ENCODE measurements at places on chromosomes 6 and 20.

DNA sequence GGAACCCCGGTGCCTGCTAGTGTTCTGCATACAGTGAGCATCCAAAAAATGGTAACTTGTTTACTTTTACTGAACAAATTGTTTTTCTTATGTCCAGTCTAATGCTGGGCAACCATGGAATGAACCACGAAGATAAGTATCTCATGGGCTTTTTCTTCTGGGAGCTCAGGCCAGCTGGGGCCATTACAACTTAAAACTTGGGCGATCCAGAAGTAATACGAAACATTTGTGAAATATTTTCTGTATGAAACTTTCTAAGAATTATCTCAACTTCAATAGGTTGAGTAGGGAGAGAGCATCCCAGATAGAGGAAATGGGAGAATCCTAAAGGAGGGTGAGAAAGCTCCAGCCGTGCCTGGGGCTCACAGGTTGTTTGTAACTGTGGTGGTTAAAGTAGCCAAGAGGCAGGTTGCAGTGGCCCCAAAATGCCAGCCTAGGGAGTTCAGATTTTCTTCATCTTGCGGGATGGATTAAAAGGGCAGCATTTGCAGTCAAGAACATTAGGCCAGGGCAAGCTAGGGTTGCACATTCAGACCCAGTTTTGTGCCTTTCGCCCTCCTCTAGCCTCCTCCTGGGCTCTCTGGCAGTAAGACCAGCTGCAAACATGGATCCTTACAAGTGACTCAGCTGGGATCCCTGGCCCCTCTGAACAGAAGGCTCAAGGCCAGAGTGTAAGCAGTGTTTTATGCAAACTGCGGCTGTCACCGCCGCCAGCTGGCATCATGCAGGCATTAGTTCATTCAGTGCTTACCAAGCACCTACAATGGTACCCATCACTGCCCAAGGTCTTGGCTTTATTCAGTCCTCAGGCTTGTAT, 41.5 kb downstream of the ELMO2 start:
- DNase-seq = no peak

GRCh38 chr6:166671434-166672081, 44.5 kb upstream of the RPS6KA2 start:
- DNase-seq = no peak

GRCh38 chr6:138979365-138979764, 8.7 kb downstream of the REPS1 start:
- no peak for DNase-seq

DNA sequence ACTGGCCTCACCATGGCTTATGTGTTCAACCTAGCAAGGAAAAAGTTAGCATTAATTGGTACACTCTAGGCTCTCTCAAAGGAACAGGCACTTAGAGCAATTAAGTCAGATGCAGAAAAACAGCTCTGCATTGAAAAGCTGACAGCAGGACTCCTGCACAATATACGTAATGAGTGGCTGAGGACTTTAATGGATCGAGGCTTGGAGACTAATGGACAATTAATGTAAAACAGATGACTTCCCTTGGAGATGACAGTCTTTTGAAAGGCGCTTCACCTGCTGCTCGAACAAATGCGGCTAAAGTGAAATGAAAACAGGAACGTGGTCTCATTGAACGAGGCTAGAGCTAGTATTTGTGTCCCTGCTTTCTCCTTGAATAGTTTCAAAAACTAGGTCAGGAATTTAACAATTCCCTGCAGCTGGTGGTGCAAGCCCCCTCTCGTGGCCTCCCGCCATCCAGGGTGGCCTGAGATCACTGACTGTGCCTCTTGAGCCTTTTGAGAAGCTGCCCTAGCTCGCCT, 137.1 kb downstream of the ELOVL4 start:
- peak; percentile 64 for DNase-seq

GRCh38 chr20:63782521-63782971, 43.0 kb downstream of the SLC2A4RG start:
- DNase-seq = no peak

DNA sequence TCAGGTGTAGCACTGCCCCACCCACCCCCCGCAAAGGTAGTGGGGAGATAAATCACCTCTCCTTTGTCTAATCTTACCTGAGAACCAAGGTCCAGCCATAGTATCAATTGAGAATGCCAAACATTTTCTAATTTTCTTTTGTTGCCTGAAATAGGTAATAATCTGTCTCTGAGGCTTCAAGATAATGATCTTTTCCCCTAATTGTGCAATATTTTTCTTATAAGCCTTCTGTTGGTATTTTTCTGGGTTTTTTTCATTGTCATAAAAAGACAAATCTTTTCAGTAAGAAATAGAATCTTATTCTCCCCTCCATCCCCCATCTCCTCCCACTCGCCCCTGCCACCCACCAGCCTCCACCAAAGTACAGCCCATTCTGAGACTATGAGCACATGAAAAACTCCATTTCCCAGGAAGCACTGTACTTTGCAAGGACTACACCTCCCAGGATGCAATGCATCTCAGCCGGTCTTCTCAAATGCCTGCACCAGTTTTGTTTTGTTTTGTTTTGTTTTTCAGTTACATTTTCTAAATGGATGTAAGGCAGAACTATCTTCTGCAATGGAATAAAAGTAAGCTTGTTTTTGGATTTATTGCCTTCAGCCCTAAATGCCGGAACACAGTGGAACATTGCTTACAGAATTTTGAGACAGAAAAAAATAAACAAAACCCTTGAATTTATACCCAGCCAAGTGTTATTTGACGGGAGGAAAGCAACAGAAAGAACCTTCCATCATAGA, 268.0 kb downstream of the TFAP2A start:
- peak; percentile 54 for DNase-seq

DNA sequence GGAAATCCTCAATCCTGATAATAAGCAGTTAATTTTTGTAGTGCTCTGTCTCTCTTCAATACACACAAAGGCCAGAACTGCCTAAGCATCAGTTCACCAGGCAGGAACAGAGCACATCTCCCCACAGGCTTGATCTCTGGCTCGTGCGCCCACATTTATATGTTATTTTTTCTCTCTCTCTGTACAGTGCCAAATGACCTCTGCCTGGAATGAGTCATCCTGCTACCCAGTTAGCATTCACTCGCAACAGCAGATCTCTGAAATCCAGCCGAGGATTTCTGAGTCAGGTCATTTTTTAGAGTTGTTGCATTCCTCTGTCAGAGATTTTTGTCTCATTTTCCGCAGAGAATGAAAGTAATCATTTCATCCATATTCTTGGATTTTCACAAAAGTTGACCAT, 107.1 kb downstream of the COL12A1 start:
- DNase-seq = no peak

GRCh38 chr20:38670786-38671185, 53.5 kb upstream of the SLC32A1 start:
- DNase-seq = no peak

GRCh38 chr6:137157601-137158000, 15.8 kb downstream of the IL22RA2 start:
- DNase-seq = no peak

DNA sequence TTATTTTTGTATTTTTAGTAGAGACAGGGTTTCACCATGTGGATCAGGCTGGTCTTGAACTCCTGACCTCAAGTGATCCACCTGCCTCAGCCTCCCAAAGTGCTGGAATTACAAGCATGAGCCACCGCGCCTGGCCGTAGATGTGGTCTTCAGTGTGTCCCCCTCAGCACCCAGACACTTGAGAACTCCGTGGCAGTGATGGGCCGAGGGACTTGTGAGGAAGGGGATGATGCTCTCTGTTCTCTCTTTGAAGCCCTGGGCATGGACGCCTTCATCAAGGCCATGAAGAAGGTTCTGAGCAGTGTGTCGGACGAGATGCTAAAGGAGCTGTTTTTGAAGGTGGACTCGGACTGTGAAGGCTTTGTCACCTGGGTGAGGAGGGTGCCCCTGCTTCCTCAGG, 16.9 kb downstream of the EFCAB8 start:
- no peak for DNase-seq

DNA sequence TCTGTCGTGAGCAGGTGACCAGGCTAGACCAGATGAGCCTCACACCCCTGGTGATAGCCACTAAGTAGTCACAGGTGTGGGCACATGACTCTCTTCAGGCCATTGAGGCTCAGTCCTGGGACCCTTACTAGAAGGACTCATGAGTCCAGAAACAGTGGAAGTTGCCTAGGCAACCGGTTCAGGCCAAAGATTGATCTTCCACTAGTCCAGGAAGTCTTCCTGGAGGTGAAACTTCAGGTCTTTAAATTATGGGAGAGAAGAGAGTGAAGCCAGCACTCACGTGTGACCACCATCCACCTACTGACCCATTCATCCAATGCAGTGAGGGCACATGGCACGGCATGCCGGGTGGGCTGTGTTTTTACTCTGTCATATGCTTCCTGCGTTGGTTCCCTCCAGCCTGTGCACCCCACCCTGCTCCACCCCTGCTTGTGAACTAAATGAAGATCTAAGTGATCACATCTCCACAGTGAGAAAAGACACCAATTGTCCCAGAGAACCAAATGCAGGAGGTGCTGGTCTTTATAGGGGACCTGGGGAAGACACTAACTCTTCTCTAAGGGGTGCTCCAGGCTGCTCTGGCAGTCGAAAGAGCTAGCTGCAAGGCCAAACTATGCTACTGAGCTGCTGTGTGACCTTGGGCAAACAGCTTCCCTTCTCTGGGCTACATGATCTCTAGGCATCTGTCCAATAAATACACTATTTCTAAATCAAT, 12.5 kb upstream of the STX16 start:
- DNase-seq = no peak

- no peak for DNase-seq
Observed at GRCh38 chr6:44631968-44632367, 244.5 kb downstream of the CDC5L start.

- DNase-seq = peak; percentile 51
Observed at GRCh38 chr6:79713701-79714322, 82.7 kb downstream of the SH3BGRL2 start.

GRCh38 chr6:26122402-26122792, 35.2 kb downstream of the HFE start:
- no peak for DNase-seq

DNA sequence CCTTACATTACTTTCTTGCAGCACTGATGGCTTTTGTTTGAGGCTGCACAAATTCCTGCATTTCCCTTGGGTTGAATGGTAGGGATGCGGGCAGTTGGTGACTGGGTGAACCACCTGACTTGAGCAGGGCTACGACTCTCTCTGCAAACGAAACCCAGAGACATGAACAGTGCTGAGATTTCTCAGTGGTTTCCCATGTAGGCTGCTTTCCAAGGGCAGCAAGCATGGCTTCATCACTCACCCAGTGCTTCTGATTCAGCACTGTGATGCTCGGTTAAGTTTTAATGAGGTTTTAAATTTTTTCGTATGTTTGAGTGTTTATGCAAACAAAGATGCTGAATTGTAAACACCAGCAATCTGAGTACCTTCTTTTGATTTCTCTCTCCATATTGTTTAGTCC, 127.2 kb downstream of the MTHFD1L start:
- no peak for DNase-seq

DNA sequence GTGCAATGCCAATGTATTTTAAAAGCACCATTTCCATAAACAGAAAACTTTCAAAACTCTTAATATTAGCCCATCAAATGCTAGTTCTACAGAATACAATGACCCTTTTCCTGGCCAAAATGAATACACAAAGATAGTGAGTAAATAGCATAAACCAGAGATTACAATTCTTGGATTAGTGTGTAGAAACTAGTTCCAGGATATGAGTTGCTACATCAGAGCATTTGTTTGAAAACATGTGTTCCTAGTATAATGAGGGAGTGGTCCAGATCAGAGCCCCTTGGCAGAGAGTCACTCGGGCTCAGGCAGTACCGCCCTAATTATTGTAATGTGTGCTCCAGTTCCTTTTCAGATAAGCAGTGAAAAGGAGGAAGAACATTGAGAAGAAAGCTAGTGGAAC, 63.7 kb upstream of the COL21A1 start:
- no peak for DNase-seq

GRCh38 chr6:151068761-151069312, 170.9 kb upstream of the AKAP12 start:
- DNase-seq = no peak

- DNase-seq = no peak
Observed at GRCh38 chr20:22407237-22408193, 176.9 kb downstream of the FOXA2 start.

- no peak for DNase-seq
Observed at GRCh38 chr20:54820392-54820791, 345.0 kb downstream of the DOK5 start.
